ENCODE measurements at places on chromosomes 4 and X.

DNA sequence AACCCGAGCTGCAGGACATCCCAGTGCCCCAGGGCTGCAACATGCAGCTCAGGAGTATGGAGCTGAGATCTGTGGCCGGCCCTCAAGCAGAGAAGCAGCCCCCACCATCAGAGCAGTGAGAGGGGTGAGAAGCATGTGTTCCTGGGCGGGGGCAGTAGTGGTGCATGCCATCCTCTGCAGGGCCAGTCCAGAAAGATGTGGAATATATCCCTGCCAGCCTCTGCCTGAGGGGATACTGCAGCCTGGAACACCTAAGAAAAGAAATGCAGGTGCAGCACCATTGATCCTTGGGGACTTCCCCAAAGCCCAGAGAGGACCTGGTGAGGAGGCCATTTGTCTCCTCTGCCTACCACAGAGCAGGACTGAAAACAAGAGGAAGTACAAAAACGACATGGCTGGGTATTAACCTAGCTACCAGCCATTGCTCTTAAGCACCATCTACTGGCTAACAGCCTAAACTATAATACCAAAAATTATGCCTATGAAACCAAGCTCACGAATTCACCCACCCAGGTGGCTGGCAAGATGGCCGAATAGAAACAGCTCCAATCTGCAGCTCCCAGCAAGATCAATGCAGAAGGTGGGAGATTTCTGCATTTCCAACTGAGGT lies 158.8 kb downstream of the ADGRA3 start:
- peak; percentile 13 for DNase-seq

GRCh38 chr4:168488869-168489274 lies 8.0 kb upstream of the PALLD start:
- no peak for DNase-seq

DNA sequence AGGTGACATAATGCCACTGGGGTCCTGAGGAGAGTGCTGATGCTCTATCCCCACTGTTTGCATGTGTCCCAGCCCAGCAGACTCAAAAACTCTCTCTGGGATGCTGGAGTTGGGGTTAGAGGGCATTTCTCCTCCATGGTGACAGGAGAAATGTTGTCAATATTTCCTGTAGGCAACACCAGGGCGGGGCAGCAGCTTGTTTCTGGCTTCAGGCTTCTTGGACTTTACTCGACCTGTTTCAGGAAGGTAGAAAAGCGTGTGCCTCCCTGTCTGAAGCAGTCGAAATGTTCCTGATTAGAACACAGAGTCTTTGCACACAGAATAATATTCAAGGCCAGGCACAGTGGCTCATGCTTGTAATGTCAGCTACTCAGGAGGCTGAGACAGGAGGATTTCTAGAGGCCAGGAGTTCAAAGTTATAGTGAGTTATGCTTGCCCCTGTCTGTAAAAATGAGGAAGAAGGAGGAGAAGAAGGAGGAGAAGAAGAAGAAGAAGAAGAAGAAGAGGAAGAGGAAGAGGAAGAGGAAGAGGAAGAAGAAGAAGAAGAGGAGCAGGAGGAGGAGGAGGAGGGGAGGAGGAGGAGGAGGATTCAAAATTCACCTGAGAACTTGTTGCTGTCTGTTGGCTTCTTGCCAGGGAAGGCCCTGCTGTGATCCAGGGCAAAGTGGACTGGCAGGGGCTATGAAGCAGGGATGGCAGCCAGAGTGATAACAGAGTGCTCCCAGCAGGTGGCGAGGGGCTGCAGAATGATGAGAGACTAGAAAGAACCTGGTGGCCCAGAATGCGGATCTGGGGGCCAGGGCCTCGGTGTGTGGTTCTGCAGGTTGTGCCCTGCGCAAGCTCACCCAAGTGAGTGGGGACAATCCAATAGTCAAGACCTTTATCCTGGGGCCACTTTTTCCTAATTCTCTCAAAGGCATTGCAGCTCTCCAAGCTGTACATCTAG lies 82.9 kb downstream of the RTL5 start:
- no peak for DNase-seq

DNA sequence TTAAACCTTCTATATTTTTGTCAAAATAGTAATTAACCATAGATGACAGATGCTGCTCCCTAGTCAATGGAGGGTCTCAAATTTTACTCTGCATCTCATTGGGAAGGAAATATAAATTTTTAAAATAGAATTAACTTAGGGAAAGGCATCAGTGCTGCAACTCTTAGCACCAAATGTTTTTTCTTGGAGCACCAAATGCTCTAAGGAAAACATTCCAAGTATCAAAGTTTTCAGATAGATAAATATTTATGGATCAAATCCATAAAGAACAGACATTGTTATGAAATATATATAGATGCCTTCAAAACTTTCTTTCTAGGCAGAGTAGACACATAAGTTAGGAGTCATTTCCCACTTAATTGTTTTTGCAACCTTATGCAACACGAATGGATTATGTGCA lies 168.7 kb downstream of the ANTXR2 start:
- DNase-seq: no peak

DNA sequence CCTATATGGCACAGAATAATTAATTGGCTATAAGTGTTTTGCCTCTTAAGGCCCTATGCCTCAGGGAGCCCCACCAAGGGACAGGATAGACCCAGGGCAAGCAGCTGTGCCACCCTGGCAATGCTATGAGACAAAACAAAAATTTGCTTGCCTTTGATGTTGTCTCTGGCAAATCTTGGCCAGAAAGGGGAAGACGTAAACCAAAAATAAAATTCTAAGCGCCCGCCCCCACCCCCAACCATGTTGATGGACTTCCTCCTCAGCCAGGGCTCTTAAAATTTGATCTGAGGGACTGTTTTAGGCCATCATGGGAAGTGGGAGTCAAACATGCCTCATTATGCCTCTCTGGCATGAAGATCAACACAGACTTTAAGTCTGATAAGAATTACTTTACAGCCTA lies 130.5 kb upstream of the APOOL start:
- peak; percentile 17 for DNase-seq

GRCh38 chrX:115525486-115525885 lies 35.5 kb upstream of the PLS3 start:
- DNase-seq: no peak

DNA sequence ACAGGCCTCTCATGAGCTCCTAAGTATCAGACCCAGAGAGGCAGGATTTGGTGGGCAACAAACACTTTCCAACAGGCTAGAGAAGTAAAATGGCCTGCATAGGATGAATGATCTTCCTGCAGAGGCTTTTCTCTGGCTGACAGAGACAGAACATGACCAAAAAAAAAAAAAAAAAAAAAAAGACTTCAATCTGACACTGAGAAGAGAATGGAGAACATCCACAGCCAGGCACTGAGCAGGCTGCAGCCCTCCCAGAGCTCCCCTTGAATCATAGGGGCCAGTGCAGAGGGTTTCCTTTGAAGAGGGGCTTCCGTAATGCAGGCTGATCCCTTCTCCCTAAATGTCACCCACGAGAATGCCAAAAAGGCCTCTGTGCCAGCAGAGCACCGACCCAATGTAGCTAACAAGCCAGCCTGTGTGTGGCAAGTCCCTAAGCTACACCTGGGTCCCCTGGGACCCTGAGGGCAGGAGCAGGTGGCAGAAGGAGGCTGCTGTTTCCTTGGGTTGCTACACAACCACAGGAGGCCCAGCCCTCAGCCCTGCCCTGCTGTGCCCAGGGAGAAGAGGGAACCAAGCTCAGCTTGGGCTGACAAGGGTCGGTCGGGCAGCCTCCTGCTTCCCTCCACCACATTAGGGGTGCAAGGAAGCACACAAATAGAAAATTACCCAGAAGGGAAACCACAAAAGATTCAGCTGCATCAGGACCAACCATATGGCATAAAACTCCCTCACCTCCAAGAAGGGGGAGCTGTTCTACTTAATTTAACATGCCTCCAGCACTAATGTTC lies 55.6 kb downstream of the MAP7D2 start:
- DNase-seq: no peak

DNA sequence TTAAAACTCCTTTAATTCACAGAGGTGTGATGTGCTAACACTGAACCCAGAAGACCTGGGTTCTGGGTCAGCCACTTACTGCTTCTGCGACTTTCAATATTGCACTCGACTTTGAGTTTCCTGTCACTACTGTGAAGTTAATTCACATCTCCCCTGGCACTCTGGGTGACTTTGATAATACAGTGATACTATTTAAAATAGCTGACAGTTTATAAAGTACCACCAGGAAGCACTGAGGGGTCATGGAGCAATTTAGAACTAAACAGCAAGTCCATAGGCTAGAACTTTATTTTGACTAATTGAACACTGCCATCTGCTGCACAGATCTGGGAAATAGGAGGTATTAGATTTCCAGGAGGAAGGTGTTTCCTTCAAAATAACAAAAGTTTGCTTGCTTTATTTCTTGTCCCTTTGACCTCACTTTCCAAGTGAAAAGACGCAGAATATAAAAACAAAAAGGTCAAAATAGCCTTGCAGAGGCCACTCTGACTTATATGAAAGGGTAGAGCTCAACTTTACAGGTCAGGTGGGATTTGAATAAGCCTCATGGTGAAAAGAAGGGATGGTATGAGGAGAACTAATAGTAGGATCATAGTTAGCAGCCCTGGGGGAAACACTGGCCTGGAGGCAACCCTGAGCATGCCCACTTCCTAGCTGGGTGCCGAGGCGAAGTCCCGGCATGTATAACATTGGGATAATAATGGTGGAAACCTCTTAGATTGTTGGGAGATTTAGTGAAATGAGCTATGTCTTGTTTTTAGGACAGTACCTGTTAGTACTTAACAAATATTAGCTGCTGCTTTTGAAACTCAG lies 53.4 kb downstream of the ZNF518B start:
- DNase-seq: peak; percentile 53

- no peak for DNase-seq
Measured at GRCh38 chr4:157886645-157887044, 286.2 kb downstream of the GASK1B start.

DNA sequence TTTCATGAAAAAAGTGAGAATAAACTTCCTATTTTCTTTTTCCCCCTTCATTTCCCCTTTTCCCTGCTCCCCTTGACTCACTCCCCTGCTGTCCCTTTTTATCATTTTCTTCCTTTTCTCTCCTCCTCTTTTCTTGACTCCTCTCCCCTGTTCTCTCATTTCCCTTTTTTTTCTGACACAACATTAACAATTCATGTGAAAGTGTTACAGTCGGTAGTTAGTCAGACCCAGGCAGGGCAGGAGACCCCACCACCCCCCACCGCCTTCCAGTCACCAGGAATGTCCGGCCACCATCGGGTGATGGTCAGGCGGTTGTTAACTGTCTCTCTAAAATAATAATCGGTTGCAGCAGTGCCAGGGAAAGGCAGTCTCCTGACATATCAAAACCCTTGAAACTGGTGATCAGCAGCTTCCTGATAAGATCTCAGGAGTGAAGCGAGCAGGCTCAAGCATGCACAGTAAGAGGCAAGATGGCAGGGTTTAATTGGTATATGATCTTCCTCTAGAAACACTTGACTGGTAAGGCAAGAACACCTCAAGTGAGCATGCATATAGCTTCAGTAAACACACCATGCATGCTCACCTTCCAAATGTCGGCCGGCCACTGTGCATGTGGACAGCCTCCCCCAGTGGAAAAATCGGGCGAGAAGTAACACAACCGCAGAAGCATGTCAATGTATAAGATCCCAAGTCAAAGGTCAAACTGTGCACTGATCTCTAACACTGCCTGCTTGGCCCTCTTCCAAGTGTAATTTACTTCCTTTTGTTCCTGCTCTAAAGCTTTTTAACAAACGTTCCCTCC lies 191.4 kb downstream of the NDST4 start:
- DNase-seq: no peak

DNA sequence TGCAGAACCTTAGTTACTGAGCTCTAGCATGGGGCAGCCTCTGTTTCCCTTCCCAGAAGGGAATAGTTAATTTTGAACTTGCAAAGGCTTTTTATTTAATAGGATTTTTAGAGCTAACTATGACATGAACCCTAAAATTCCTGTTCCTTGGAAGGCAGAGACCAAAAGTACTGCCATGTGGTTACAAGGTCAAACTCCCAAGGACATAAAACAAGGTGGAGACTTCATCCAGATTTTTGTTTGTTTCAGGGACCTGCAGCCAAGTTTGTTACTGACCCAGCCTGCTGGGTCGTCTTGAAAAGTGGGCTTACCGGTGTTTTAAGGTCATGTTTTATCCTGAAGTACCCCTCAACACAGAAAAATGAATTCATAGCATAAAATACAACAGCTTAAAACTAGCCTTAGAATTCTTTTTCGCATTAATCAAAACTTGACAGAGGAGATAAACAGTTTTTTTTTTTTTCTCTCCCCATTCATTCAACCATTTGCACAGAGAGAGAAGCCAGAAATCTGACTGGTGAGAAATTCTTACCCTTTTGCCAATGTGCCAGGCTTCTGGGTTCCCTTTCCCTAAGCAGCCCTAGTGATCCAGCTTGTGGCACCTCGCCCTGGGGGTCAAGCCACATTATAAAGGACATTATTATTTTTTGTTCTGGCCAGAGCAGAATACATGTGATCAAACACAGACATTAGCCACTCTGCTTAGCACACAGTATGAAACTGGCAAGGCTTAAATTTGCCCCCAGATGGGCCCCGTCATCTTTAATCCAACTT lies 21.5 kb upstream of the GRPEL1 start:
- no peak for DNase-seq

GRCh38 chr4:185749858-185750257 lies 62.1 kb downstream of the SORBS2 start:
- no peak for DNase-seq

DNA sequence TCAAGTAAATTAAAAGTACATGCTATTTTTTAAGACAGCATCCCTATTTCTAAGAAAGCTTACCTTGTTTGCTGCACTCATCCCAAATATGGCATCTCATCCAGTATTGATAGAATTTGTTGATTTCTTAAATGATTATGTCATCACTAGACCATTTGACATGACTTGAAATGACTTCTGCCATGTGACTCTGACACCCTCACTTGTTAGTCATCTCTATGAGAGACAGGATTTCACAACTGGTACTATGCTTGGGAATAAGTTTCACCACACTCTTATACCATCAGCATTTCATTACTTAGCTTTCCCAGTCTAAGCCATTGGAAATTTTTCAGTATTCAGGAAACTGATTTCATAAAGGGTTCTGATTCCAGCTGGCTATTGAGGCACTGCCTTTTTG lies 55.3 kb downstream of the TMPRSS11F start:
- peak; percentile 68 for DNase-seq

- DNase-seq: no peak
Measured at GRCh38 chrX:31057291-31057690, 14.6 kb downstream of the FTHL17 start.

DNA sequence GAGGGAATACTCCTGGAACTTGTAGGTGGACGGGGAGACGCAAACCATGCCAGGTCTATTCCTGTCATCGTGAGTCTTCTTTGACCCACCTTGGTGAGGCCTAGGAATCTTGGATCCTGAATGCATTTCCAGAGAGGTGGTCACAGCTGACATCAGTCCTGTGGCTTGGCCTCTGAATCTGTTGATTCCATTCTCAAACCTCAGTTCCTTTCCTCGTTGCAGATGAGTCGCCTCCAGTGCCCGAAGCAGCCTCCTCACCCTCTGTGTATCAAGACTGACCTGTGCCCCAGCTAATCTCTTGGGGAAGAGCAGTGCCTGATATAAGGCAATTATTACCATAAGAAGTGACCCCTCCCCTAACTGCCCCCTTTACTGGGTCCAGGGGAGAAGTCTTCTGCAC lies 118.1 kb downstream of the SMIM20 start:
- DNase-seq: peak; percentile 21
